ENCODE measurements at places on chromosomes 13 and 19.

GRCh38 chr13:76132532-76132931 is 496.4 kb downstream of the LMO7 start:
- no peak for DNase-seq
- H3K27me3 ChIP-seq = no peaks in the 10 kb centered on the region
- no peak overlapping the region for H3K4me3 ChIP-seq
- no peaks in the 10 kb centered on the region for H3K4me1 ChIP-seq

DNA sequence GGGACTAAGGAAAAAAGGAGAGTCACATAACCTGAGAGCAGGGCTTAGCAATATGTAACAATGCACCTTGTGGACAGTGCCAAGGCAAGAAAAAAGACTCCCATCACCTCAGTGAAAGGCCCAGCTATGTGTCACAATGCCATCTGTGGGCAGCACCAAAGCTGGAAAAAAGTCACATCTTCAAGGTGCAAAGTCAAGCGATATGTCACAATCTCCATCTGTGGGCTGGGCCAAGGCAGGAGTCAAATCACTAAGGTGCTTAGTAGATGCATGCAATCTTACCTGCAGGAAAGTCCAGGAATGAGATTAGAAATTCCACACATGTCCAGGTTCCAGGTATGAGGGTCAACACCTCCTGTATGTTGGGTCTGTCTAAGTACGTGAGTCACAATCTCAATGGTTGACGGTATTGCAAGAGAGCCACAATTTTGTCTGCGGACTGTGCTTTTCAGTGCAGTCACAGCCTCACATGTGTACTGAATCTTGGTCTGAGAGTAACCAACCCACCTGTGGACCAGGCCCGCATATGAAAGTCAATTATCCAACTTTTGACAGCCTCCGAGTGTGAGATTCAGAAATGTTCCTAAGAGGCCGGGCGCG is 14.8 kb upstream of the ZNF43 start:
- no peaks in the 10 kb centered on the region for H3K27me3 ChIP-seq
- no peak for DNase-seq
- H3K4me3 ChIP-seq = peak overlapping the region; percentile 86
- H3K4me1 ChIP-seq = peaks cover 22% of the 10 kb centered on the region
- peaks cover 57% of the 10 kb centered on the region for H3K36me3 ChIP-seq

- H3K4me3 ChIP-seq = no peak overlapping the region
- no peak for DNase-seq
- H3K27me3 ChIP-seq = no peaks in the 10 kb centered on the region
- no peak overlapping the region for H3K27ac ChIP-seq
- H3K4me1 ChIP-seq = peaks cover 1% of the 10 kb centered on the region
- H3K36me3 ChIP-seq = no peaks in the 10 kb centered on the region
Measured at GRCh38 chr13:20340136-20340758, 108.1 kb upstream of the GJB6 start.

- no peak overlapping the region for H3K4me3 ChIP-seq
- no peaks in the 10 kb centered on the region for H3K4me1 ChIP-seq
- no peak for DNase-seq
Measured at GRCh38 chr19:3398114-3398899, 31.9 kb downstream of the NFIC start.

GRCh38 chr13:77429320-77430142 is 102.6 kb upstream of the MYCBP2 start:
- H3K4me1 ChIP-seq = peaks cover 13% of the 10 kb centered on the region
- peaks cover 1% of the 10 kb centered on the region for H3K36me3 ChIP-seq
- H3K27ac ChIP-seq = no peak overlapping the region

DNA sequence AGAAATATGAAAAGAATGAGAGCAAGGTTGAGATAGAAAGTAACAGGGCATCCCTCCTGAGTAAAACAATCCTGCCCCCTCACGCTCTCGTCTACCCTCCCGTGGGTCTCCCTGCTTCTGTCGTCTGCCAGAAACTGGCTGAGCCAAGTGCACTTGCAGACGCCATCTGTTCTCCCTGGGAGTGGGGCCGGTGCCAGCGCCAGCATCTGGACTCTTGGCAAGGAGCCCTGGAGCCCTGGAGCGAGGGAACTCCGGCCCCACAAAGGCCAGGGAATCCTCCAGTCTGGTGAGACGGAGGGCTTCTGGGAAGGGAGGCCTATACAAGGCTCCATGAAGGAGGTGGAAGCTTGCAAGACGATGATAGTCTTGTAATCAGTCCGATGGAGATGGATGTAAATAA is 2.3 kb upstream of the TMEM91 start:
- H3K36me3 ChIP-seq = peaks cover 3% of the 10 kb centered on the region
- H3K27me3 ChIP-seq = no peaks in the 10 kb centered on the region
- no peak for DNase-seq
- H3K27ac ChIP-seq = no peak overlapping the region

GRCh38 chr19:48121909-48122371 is 11.3 kb upstream of the PLA2G4C start:
- H3K36me3 ChIP-seq = peaks cover 60% of the 10 kb centered on the region
- peak overlapping the region; percentile 73 for H3K27ac ChIP-seq
- H3K27me3 ChIP-seq = no peaks in the 10 kb centered on the region
- no peak overlapping the region for H3K4me3 ChIP-seq
- H3K4me1 ChIP-seq = peaks cover 22% of the 10 kb centered on the region

DNA sequence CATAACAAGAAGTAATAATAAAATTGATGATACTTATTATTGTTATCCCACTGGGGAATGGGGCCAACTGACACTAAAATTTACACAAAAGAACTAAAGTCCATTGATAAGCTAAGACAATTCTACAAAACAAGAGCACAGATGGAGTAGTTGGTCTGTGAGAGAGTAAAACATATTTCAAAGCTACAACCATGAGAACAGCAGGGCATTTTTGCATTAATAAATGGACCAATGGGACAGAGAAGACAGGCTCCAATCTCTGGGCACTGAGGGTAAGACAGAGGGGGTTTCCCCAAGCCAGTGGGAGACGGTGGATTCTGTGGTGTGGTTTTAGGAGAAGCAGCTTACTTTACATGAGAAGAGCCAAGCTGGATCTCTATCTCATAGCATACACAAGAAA is 14.4 kb downstream of the KANK2 start:
- H3K27me3 ChIP-seq = peaks cover 6% of the 10 kb centered on the region
- no peaks in the 10 kb centered on the region for H3K36me3 ChIP-seq
- H3K4me3 ChIP-seq = no peak overlapping the region
- no peak overlapping the region for H3K27ac ChIP-seq
- DNase-seq = no peak

GRCh38 chr13:40609972-40610726 is 56.3 kb downstream of the FOXO1 start:
- H3K27ac ChIP-seq = no peak overlapping the region
- no peak for DNase-seq
- H3K4me3 ChIP-seq = no peak overlapping the region
- H3K4me1 ChIP-seq = peaks cover 67% of the 10 kb centered on the region

DNA sequence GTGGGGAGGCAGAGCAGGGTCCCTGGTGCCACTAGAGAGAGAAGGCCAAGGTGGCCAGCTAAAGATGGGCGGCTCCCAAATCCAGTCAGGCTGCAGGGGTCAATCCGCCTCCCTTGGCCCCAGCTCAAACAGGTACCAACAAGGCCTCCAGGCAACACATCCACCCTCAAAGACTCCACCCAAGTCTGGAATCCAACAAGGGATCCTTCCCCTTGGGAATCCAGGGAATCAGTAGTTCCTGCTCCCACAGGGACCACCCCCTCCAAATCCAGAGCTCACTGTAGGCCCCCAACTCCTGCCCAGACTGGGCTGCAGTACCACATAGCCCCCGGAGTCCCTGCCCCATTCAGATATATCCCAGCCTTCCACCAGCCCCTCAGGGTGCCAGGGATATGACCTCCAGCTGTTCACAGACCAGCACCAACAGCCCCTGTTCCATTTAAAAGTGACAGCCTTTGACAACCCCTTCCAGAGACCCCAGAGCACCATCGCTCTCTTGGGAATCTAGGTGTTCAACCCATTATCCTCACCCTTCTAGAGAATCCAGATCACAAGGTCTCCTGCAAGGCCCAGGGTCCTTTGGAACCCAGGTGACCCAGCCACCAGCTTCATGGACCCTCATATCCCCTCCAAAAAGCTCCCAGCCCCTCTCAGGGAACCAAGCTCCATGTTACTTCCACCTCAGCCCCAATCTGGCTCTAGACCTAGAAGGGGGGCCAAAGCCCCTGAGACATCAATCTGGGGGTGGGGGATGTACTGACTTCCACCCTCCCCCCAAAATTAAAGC is 3.2 kb downstream of the ERF start:
- DNase-seq = no peak
- peak overlapping the region; percentile 88 for H3K27ac ChIP-seq
- H3K4me3 ChIP-seq = peak overlapping the region; percentile 82

GRCh38 chr13:29905845-29906244 is 55.4 kb upstream of the UBL3 start:
- no peak overlapping the region for H3K27ac ChIP-seq
- H3K27me3 ChIP-seq = peaks cover 3% of the 10 kb centered on the region
- peaks cover 8% of the 10 kb centered on the region for H3K36me3 ChIP-seq
- no peak overlapping the region for H3K4me3 ChIP-seq
